ENCODE measurements at places on chromosomes 7 and 10.
A peak's percentile ranks its signal among the peaks of the same experiment; 100 is the strongest.

GRCh38 chr7:47940088-47941013, 7.9 kb downstream of the PKD1L1 start:
- no peak for DNase-seq

- DNase-seq, result no peak
Observed at GRCh38 chr7:87735360-87735759, 107.2 kb downstream of the RUNDC3B start.

DNA sequence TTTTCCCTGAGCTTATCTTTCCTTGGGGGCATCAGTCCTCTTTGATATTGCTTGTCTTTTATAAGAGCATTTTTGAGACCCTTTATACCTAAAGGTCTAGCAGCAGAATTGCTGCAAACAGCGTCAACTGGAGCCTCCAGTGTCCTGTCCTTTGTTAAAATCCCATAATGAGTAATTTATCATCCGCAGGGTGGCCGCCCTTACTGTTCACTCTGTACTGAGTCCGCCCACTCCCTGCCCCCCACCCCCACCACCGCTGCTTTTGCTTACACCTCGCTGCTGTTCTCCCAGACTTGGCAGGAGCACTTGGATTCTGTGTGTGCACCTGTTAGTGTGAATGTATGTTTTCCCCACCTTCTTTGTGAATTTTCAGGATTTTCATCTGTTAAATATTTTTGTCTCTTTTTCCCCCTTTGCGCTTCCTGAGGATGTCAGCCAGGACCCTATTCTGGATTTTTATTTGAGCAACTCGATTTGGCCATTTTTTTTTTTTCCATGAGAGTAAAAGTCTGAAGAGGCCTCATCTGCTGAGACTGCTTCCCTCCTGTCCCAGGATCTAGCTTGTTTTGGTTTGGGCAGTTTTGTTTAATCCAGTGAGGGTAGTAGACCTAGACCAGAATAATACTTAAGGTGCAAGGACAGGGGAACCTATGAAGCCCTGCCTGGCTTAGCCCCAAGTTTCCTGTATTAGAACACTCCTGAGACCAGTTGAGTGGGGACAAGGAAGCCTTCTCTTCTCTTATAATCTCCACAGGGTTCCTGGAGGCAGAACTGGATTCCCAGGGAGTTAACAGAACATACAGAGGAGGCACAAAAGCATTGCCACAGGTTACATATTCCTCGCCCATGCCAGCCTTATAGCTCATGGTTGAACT, 8.2 kb downstream of the AGFG2 start:
- no peak for DNase-seq

GRCh38 chr7:4216016-4216415, 466.1 kb upstream of the FOXK1 start:
- DNase-seq, result peak; percentile 36

DNA sequence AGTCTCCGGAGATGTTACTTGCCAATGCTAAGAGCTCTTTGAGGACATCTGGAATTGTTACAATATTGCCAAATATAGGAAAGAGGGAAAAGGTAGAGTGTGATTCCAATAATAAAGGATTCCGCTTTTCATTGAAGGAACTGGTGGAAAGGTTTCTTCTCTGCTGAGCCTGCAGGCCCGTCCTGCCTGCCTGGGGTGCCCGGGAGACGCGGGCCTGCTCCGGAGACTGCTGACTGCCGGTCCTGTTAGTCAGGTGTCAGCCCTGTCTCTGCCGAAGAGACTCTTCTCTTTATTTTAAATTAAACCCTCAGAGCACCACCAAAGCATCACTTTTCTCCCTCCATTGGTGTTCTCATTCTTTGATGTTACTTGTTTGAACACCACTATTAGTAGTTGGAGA, 2.2 kb downstream of the EGFR start:
- DNase-seq, result no peak

DNA sequence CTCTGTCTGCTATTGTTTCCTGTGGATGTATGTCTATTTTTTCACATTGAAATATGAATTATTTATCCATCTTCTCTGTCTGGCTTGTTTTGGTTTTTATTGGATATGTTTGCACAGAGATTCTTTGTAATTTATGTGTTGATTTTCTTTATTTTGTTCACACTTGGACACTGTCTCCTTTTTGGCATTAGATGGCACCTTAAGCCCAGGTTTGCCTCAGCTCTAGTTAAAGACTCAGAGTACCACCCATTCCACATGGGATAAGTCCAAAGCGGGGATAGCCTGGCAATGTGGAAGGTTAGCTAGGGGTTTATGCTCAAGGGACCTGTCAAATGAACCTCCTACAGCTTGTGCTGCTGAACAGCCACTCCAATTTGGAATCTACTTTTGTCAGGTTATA, 14.1 kb downstream of the FEZF1 start:
- DNase-seq, result no peak

DNA sequence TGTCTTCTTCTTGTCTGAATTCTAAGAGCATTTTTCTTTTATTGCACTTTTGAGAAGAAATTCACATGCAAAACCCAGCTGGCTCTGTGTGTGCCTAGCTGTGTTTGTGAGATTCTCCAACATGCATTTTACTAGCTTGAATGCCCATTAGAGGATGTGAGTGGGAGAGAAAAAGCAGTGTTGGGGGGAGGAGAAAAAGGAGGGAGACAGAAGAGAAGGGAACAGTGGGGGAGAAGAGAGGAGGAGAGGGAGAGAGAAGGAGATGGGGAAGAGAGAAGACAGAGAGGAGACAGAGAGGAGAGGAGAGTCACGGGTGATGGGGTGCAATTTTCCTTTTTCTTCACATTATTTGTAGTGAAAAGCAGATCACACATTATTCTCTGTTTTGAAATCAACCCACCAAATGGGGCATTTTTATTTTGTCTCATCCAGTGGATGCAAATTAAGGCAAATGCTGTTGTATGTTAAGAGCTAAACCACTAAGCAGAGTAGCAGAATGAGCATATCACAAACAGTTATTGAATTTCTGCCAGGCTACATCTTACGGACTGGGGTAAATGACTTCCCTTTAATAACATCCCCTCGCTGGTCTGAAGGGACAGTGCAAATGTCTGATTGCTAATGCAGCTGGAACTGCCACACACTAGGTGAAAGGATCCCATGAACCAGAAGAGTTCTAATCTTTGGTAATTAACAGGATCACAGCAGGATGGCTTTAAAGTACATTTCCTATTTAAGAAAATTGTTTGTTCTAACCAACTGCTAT, 849 bp downstream of the LRRN3 start:
- DNase-seq, result no peak

DNA sequence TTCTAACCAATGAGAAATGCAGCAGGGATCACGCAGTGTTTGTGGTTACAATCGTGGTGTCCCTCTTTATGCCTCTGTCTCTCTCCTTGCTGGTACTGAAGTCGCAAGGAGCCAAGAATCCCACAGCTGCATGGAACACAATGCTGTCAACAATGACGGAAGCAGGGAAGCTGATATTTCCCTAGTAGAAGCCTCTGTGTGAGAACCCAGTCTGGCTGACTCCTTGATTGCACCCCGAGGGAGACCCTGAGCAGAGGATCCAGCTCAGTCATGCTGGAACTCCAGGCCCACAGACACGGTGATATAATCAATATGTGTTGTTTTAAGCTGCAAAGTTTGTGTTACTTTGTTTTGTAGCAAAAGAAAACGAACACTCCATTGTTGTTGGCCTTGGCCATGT, 677.9 kb downstream of the PARD3 start:
- DNase-seq, result no peak

- no peak for DNase-seq
Observed at GRCh38 chr10:74530981-74531380, 295.4 kb upstream of the KAT6B start.

DNA sequence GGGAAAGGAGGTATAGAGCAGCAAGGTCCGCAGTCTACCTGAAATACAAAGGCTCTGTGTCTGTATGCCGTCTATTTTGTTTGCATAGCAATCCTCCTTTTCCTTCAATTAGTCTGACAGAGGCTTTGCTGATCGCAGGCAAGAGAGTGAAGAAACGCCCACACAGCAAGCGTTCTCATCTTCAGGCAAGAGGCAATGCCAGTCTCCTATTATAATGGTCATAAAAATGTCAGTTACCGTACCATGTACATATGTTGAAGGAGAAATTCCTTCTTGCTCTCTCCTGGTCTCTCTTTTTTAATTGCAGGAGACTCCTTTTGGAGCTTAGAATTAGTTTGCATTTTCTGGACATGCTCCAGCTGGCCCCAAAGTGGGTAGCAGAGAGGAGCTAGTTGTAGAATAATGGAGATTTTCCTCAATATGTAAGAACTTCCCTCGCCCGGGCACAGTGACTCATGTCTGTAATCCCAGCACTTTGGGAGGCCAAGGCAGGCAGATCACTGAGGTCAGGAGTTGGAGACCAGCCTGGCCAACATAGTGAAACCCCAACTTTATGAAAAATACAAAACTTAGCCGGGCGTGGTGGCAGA, 139.5 kb downstream of the PFKFB3 start:
- no peak for DNase-seq

GRCh38 chr10:21212348-21212747, 313.1 kb downstream of the SKIDA1 start:
- DNase-seq, result no peak

DNA sequence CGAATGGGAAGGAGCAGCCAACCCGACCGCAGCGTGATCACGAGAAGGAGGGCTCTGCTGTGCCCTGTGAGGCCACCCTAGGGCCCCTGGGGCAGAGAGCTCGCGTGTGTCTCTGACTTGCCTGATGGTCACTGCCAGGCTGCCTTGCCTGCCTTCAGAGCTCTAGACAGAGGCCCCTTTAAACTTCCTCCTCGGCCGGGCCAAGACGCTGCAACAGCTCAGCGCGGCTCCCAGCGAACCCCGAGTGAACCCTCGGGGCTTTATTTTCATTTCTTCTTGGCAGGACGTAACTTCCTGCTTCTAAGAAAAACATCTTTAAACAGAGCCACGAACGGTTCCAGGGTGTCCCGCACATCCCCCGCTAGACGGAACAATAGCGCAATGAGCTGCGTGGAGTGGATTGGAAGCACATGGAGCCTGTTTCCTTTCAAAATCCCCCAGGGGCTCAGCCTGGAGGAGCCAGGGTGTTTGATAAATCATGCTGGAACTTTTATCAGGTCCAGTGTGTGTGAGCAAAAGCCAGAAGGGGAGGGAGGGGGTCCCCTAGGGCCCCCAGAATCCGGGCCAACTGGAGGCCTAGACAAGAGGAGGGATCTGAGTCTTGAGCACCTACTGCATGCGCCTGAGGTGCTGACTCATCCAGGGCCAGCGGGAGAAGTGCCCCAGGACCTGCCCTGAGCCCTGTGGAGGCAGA, 134.1 kb upstream of the GDF10 start:
- peak; percentile 14 for DNase-seq

- no peak for DNase-seq
Observed at GRCh38 chr10:63555330-63555729, 34.1 kb downstream of the REEP3 start.

GRCh38 chr7:26538216-26538615, 246.6 kb downstream of the SNX10 start:
- no peak for DNase-seq

- DNase-seq, result peak; percentile 24
Observed at GRCh38 chr7:38105874-38106483, 72.1 kb upstream of the STARD3NL start.

- no peak for DNase-seq
Observed at GRCh38 chr7:11191574-11192220, 218.0 kb downstream of the PHF14 start.

DNA sequence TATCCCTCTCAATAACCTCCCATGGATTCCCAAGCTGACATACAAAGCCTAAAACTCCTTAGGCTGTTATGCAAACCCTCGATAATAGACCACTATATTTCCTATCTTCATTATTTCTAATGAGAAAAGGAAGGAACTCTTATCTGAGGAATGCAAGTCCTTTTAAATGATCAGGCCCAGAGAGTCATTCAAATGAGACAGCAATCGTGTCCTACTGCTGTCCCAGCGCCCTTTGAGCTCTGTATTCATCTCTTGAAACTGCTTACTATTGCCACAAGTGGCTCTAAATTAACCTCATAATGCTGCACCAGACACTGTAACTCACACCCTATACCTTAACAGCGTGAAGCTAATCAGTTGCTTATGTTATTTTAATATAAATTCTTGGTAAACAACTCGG, 182.1 kb upstream of the NAMPT start:
- no peak for DNase-seq

DNA sequence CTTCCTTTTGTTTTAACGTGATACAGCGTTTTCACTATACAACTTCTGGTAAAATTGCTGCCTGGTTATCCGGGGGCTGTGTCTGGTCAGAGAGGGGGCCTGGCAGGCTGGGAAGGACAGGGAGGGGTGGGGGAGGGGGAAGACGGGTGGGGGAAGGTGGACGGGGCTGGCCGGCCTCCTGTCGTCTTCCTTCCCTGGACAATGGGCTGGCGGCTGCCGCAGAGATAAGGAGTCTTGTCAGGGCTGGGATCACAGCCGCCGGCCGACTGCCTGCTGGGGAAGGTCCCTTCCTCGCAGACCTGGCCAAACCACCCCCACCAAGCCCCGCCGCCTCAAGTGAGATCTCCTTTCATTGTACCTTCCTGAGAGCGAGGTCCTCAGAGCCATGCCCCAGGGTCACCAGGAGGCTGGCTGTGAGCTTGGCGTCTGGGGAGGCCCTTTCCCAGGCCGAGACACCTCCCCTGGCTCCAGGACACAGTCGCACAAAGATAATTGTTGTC, 151.2 kb upstream of the TNRC18 start:
- DNase-seq, result no peak

- no peak for DNase-seq
Observed at GRCh38 chr7:102085218-102085772, 201.4 kb upstream of the SH2B2 start.

DNA sequence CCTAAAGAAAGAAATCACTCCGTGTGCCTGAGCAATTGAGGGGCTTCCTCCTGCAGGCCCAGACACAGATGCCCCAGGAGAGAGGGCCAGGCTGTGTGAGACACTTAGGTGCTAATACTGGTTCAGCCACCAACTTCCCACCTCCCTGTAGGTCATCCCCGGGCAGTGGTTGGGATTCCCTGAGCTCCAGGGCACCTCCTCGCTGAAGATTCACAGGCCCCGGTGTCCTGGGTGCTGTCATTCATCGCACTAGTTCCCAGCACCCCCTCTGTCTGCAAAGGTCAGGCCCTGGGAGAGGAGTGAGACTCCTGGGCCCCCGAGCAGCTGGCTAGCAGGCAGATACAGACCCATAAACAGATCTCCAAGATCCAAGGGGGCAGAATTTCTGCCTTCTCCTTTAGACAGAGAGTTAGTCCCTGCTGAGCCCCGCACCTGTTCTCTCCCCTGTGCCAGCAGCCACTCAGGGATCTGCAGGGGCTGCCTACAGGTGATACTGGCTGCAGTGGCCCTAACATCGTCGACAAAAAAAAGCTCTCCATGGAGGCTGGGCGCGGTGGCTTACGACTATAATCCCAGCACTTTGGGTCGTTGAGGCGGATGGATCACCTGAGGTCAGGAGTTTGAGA, 38.2 kb upstream of the GTF2I start:
- no peak for DNase-seq

GRCh38 chr7:118918556-118918955, 694.1 kb downstream of the ANKRD7 start:
- no peak for DNase-seq

- no peak for DNase-seq
Observed at GRCh38 chr10:113609704-113610108, 54.1 kb downstream of the NRAP start.

GRCh38 chr7:145624618-145625017, 492.0 kb upstream of the CNTNAP2 start:
- DNase-seq, result no peak

GRCh38 chr10:64732372-64732957, 1211.3 kb downstream of the REEP3 start:
- DNase-seq, result no peak

- DNase-seq, result no peak
Observed at GRCh38 chr10:62462461-62462860, 88.3 kb downstream of the ZNF365 start.

- no peak for DNase-seq
Observed at GRCh38 chr7:113404245-113404644, 285.9 kb upstream of the SMIM30 start.

- peak; percentile 10 for DNase-seq
Observed at GRCh38 chr7:43077732-43078391, 34.6 kb upstream of the HECW1 start.
